GM12878 (cell line): ENCODE measurements at places on chromosomes 1 and 21. TPM values are rescaled to one million over a fixed set of nuclear protein-coding genes. Genes with fewer than 3 reads are reported as not detected.

The CFAP45 gene
- total RNA-seq: 0.64 and 0.93 TPM in 2 replicates

DNA sequence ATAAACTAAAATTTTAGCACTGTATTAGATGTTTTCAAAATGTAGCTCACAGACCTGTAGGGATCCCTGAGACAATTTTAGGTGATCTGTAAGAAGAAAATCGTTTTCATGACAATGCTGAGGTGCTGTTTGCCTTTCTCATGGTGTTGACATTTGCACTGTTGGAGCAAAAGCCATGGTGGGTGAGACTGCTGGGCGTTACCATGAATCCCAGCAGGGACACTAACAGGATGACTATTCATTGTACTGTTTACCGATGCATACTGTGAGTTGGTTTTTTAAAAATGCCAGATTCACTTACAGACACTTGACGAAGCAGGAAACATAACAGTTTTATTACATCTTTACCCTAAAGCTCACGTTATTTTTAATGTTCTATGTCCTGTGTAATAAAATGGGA is 468.5 kb downstream of the PCP4 start:
- no peaks in the 10 kb centered on the region for H3K4me1 ChIP-seq
- no peaks in the 10 kb centered on the region for H3K36me3 ChIP-seq
- no peak for DNase-seq
- H3K27me3 ChIP-seq: no peaks in the 10 kb centered on the region
- no peak overlapping the region for H3K27ac ChIP-seq
- no peak overlapping the region for H3K4me3 ChIP-seq

DNA sequence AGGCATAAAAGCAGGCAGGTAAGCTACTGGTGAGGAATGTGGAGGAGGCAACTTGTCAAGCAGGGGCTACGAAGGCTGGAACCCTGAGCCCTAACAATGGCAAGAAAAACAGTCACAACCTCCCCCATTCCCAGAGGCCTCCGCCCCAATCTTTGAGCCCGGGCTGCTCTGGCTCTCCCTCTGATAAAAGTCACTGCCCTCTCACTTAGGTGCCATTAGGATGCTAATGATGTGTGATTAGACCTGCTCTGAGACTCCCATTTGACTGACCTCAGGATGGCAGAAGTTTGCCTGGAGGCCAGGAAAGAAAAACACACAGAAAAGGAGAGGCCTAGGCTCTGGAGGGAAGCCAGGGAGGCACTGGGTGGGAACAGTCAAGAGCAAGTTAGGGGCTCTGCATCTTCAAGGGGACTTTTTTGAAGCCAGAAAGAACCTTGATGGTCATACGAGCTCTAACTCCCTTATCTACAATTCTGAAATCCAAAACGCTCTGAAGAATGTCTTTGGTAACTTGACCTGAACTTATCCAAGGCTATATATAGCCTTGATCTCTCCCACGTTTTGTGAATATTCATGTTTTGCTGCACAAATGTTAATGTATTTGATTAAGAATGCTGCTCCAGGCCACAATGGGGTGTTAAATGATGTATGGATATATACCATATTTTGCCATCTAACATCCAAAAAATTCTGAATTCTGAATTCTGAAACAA is 98.9 kb downstream of the TRABD2B start:
- no peaks in the 10 kb centered on the region for H3K4me1 ChIP-seq
- no peaks in the 10 kb centered on the region for H3K36me3 ChIP-seq
- no peak for DNase-seq
- H3K27ac ChIP-seq: no peak overlapping the region

DNA sequence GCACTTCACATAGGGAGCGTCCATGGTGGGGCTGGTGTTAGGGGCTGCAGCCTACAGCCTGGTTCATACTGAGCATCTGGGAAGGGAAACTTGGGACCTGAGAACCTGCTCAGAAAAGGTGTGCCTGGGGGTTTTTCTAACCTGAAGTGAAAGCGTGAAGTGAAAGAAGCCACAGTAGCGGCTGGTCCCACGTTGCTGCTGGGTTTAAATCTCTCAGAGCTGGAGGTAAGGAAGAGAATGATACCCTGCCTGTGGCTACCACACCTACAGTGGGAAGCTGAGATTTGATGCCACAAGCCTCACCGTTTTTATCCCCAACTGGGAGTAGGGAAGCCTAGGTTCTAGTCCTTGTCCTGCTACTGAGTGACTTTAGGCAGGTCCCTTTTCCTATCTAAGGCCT is 21.0 kb upstream of the FUCA1 start:
- DNase-seq: peak; percentile 50
- H3K27me3 ChIP-seq: no peaks in the 10 kb centered on the region
- H3K27ac ChIP-seq: peak overlapping the region; percentile 85
- no peaks in the 10 kb centered on the region for H3K36me3 ChIP-seq

- no peak for DNase-seq
- H3K27me3 ChIP-seq: no peaks in the 10 kb centered on the region
- H3K36me3 ChIP-seq: no peaks in the 10 kb centered on the region
- no peaks in the 10 kb centered on the region for H3K4me1 ChIP-seq
- H3K27ac ChIP-seq: no peak overlapping the region
- H3K4me3 ChIP-seq: no peak overlapping the region
Observed at GRCh38 chr1:164051782-164052181, 507.2 kb upstream of the PBX1 start.

- DNase-seq: peak; percentile 9
- H3K36me3 ChIP-seq: peaks cover 3% of the 10 kb centered on the region; the same call in 1 of the 2 replicates
- H3K27me3 ChIP-seq: no peaks in the 10 kb centered on the region
- H3K27ac ChIP-seq: peak overlapping the region; percentile 99
Observed at GRCh38 chr1:183844806-183845205, 39.9 kb downstream of the RGL1 start.

- no peaks in the 10 kb centered on the region for H3K4me1 ChIP-seq
- DNase-seq: no peak
- no peak overlapping the region for H3K27ac ChIP-seq
- H3K4me3 ChIP-seq: no peak overlapping the region
- no peaks in the 10 kb centered on the region for H3K27me3 ChIP-seq
Observed at GRCh38 chr1:164707868-164708331, 148.9 kb downstream of the PBX1 start.

The RGSL1 gene
- total RNA-seq: not detected in 2 replicates

- H3K27me3 ChIP-seq: no peaks in the 10 kb centered on the region
- H3K27ac ChIP-seq: peak overlapping the region; percentile 100
- DNase-seq: no peak
- peaks cover 6% of the 10 kb centered on the region for H3K36me3 ChIP-seq
- H3K4me3 ChIP-seq: peak overlapping the region; percentile 77
Observed at GRCh38 chr1:154943649-154944400, 7.3 kb upstream of the PMVK start.

The CTSE gene
- total RNA-seq: 0.26 TPM in 1 of 2 replicates, not detected in the other

The MXRA8 gene
- total RNA-seq: 0.29 and 0.54 TPM in 2 replicates

GRCh38 chr1:192476802-192477298 is 98.7 kb upstream of the RGS1 start:
- H3K27me3 ChIP-seq: no peaks in the 10 kb centered on the region
- no peak overlapping the region for H3K27ac ChIP-seq
- H3K36me3 ChIP-seq: no peaks in the 10 kb centered on the region
- no peak overlapping the region for H3K4me3 ChIP-seq
- peak; percentile 34 for DNase-seq

DNA sequence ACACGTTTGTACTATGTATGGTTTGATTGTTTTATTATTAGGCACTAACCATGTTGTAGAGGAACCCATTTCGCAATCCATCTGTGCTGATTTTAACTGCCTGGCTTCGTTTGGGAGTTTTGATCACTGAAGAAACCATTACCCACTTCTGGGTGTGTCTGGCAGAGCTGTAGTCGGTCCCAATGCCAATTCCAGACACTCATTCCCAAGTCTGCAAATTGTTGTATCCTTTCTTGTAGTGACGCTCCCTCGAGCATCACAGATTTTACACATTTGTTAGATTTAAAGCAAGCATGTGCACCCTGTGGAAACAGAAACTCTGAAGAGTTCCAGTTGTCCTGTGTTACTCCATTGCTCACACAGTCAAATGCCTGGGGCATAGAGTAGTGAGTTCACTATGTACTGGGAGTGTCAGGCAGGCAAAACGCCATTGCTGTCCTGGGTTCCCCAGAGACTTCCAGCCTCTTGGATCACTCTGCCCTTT is 31.0 kb upstream of the EFCAB14 start:
- no peaks in the 10 kb centered on the region for H3K4me1 ChIP-seq
- H3K4me3 ChIP-seq: no peak overlapping the region
- H3K36me3 ChIP-seq: no peaks in the 10 kb centered on the region
- H3K27me3 ChIP-seq: no peaks in the 10 kb centered on the region; the same call in 1 of the 2 replicates

The B3GALT2 gene
- not detected in 2 replicates for total RNA-seq

- no peaks in the 10 kb centered on the region for H3K36me3 ChIP-seq
- H3K4me1 ChIP-seq: peaks cover 18% of the 10 kb centered on the region
- H3K27me3 ChIP-seq: no peaks in the 10 kb centered on the region
- DNase-seq: peak; percentile 59
- H3K27ac ChIP-seq: peak overlapping the region; percentile 64
Observed at GRCh38 chr1:99758073-99758511, 8.3 kb downstream of the FRRS1 start.

The LDLRAD2 gene
- 0.08 TPM in 1 of 2 replicates, not detected in the other for total RNA-seq
